ENCODE measurements at places on chromosomes 6 and 20. TPM values are rescaled to one million over a fixed set of nuclear protein-coding genes. Genes with fewer than 3 reads are reported as not detected.

DNA sequence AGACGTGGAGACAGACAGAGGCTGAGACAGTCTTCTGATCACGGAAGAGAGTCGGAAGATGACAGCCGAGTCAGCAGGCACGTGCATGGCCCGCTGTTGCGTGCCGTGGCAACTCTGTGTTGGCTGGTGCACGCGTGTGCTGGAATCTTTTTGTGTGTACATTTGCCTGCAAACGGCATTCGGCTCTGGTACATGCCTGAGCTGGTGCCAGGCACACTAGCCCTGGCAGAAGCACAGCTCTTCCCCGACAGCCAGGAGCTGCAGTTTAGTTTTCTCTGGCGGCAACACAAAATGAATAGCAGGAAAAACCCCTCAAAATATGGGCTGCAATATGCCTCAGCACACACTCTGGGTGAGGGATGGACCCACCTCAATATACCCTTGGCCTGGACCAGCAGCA lies 769 bp upstream of the PDYN start:
- DNase-seq = no peak

DNA sequence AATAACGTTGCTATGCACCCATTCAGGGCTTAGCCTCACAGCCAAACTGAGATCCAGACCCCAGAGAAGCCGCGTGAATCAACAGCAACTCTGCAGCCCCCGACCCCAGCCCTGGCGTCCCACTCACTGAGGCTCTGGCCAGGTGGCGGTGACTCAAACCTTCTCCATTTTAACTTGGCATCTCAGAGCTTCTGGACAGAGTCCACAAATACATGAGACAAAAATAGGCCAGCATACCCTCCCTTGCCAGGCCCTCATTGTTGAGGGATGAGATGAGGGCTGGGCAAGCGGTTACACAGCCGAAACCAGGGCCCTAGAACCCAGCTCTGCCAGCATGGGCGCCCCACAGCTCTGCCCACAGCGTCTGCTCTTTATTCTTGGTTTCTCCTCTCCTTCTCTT lies 118.4 kb downstream of the MYLK4 start:
- DNase-seq = no peak

- no peak for DNase-seq
Measured at GRCh38 chr6:46215777-46216176, 45.0 kb upstream of the ENPP5 start.

LAMA2 gene
- polyA plus RNA-seq = 130 TPM

GTF3C6 gene
- 71.8 TPM for polyA plus RNA-seq

DNA sequence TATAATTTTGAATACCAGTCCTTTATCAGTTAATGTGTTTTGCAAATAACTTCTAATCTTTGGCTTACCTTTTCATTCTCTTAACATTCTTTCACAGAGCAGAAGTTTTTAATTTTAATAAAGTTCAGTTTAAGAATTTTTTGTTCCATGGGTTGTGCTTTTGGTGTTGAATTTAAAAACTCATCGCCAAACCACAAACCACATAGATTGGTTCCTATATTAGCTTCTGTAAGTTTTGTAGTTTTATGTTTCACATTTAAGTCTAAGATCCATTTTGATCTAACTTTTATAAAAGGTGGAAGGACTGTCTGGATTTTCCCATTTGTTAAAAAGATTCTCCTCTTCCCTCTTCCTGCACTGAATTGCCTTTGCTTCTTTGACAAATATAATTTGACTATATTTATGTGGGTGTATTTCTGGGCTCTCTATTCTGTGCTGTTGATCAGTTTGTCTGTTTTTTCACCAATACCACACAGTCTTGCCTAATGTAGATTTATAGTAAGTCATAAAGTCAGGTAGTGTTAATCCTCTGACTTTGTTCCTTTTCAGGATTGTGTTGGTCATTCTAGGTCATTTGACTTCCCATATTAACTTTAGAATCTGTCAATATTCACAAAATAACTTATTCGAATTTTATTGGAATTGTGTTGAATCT lies 17.5 kb upstream of the SDCBP2 start:
- no peak for DNase-seq

GRCh38 chr6:53492860-53493634 lies 51.9 kb downstream of the GCLC start:
- peak; percentile 46 for DNase-seq

FOXA2 gene
- polyA plus RNA-seq = not detected

GRCh38 chr20:62132421-62132820 lies 10.1 kb downstream of the LSM14B start:
- no peak for DNase-seq

Measured in hindlimb muscle (tissue), 1 donor.